ENCODE measurements at places on chromosomes 4 and X. TPM values are rescaled to one million over a fixed set of nuclear protein-coding genes. Genes with fewer than 3 reads are reported as not detected.

Gene MAN2B2
- total RNA-seq = 33.1 TPM

Gene HHIP
- 0.06 TPM for total RNA-seq

Gene ARMCX2
- 20.1 TPM for total RNA-seq

Gene MAGEA12
- not detected for total RNA-seq

GRCh38 chr4:148089624-148090023 is 352.6 kb downstream of the NR3C2 start:
- peak; percentile 84 for DNase-seq

DNA sequence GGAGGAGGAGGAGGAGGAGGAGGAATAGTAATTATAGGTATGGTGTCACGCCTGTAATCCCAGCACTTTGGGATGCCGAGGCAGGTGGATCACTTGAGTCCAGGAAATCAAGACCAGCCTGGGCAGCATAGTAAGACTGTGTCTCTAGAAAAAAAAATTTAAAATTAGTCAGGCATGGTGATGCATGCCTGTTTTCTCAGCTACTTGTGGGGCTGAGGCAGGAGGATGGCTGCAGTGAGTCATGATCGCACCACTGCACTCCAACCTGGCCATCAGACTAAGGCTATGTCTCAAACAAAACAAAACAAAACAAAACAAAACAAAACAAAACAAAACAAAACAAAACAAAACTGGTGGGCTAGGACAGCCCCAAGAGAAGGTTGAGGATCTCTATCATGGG is 3.0 kb downstream of the STARD8 start:
- no peak for DNase-seq

- DNase-seq = no peak
Measured at GRCh38 chr4:16199093-16199492, 27.2 kb downstream of the TAPT1 start.
